Suprapubic skin (tissue), 4 donors: ENCODE measurements at places on chromosomes 7 and 10. TPM values are rescaled to one million over a fixed set of nuclear protein-coding genes. Genes with fewer than 3 reads are reported as not detected.

DNA sequence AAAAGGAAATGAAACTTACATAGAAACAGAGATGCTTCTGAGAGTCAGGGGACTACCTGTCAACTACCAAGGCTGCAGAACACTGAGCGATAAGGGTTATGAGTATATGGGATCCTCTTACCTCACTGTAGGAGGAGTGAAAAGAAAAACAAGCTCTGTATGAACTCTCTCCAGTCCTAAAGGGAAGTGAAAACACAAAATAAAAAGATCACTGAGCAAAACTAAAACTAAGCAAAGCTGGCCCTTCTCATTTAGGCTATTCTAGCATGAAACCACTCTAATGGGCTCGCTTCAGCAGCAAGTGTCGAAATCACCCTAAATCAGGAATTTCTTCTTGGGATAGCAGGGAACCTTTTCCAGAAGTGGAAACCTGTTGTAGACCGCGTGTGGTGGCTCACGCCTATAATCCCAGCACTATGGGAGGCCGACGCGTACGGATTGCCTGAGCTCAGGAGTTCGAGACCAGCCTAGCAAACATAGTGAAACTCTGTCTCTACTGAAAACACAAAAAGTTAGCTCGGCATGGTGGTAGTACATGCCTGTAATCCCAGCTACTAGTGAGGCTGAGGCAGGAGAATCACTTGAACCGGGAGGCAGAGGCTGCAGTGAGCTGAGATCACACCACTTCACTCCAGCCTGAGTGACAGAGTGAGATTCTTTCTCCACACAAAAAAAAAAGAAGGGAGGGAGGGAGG lies 27.0 kb downstream of the DCLRE1C start:
- DNase-seq: no peak

DNA sequence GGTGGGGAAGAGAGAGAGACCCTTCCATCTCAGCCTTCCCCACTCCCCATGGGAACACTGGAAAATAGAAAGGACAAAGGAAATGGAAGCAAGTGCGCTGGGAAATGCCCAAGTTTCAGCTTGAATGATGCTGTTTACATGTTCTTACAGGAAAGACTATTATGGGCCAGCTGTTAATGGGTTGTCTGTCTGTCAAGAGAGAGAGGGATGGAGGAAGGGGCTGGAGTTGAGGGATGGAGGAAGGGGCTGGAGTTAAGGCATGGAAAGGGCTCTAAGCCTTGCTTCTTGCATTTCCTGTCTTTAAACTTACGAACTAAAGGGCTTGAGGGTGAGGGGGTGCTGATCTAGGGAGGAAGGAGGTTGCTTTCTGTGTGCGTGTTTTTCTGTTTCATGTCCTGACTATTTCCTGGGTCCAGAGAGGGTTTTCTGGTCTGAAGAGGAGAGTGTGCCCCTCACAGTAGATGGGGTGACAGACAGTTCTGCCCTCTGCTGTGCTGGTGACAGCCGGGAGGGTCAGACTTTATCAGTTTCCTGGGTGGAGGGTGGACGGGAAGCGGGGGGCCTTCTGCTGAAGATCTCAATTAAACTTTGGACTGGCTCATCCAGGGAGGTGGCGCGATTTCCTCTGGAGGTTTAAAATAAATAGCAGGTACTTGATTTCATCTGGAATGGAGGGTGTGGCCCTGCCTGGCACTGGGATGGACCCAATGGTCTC lies 30.5 kb downstream of the GRK5 start:
- no peak for DNase-seq

GRCh38 chr7:50645186-50645585 lies 80.0 kb upstream of the DDC start:
- no peak for DNase-seq

- DNase-seq: no peak
These were observed 116.4 kb downstream of the ITGB8 start for GRCh38 chr7:20447021-20447650.

DNA sequence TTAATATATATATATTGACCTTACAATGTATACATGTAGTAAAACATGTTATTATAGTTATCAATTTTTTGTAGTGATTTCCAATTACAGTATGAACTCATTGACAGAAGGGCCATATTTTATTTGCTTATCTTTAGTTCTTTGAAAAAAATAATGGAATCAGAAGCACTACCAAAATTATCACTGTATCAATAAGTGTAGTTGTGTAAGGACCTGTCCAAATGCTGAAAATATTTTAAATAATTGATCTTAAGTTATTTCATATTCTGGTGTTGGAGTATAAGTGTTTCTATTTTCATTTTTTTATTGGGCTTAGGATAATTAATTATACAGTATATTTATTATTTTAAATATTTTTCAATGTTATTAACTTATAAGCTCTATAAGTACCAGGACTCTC lies 8.5 kb upstream of the DGKB start:
- DNase-seq: no peak

- no peak for DNase-seq
These were observed 21.0 kb upstream of the EPC1 start for GRCh38 chr10:32367793-32368453.

DNA sequence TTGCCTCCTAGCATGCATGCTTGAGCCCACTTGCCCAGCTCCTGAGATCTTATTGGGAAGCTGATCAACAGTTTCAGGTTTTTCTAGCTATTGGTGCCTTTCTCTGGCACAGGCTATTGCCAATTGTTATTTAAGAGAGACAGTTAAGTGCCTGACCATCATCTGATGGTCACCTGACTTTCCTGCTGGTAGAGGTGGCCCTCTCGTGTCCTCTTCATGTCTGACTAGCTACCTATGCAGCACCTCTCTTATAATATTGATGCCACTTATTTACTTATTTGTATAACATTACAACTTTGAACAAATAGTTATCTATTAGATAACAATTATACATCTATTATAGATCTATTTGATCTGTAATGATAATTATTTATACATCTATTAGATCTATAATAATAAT lies 205.9 kb upstream of the SEMA3D start:
- no peak for DNase-seq

DNA sequence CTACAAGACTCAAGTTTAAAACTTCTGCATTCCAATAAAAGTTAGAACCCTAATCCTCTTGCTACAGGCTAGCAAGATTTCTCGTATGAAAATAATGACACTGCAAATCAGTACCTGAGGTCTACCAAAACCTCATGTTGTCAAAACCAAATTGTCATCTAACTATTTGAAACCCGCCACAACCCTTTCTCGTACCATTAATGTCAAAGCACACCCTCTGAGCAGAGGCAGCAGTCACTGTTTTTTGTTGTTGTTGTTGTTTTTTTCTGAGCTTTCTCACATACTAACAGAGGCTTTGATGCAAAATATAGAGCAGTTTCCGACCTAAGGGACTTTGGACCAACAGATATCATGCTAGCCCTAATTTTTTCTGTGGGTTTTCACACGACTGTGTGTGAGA lies 563.9 kb upstream of the C7orf33 start:
- no peak for DNase-seq

- no peak for DNase-seq
These were observed 69.5 kb downstream of the PTPN12 start for GRCh38 chr7:77606562-77606961.

DNA sequence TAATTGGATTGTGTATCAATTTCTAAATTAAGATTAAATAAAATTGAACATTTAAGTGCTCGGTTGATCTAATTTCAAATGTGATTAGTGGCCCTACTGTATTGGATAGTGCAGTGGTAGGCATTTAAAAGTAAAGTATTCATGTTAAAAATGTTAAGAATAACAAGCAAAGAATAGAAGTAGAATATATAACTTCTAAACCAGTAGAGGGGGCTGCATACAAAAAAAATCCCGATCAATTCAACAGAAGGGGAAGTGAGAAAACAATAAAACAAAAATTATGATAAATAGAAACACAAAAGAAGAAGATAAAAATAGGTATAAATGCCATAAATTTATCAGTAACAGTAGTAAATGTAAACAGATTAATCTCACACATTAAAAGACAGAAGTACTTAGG lies 24.9 kb upstream of the WDFY4 start:
- DNase-seq: no peak

GRCh38 chr7:125391921-125392320 lies 462.3 kb upstream of the POT1 start:
- DNase-seq: no peak

DNA sequence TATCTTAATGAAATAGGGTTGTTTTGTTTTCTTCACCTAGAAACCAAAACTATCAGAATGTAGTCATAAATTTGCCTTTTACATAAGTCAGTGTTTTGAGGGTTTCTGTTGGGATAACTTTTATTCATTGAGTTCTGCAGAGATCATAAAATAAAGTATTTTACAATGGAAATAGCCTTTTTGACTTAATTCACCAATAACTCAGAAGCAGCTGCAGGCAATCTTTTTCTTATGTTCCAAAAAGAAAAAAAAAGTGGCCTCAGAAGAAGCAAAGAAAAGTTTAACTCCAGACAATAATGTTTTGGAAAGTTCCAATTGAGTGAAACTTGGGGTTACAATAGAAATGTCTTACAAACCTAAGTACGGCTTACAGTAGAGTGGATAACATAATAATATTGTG lies 491.7 kb upstream of the NRP1 start:
- DNase-seq: no peak

GRCh38 chr10:23826421-23826820 lies 382.5 kb upstream of the KIAA1217 start:
- DNase-seq: no peak

DNA sequence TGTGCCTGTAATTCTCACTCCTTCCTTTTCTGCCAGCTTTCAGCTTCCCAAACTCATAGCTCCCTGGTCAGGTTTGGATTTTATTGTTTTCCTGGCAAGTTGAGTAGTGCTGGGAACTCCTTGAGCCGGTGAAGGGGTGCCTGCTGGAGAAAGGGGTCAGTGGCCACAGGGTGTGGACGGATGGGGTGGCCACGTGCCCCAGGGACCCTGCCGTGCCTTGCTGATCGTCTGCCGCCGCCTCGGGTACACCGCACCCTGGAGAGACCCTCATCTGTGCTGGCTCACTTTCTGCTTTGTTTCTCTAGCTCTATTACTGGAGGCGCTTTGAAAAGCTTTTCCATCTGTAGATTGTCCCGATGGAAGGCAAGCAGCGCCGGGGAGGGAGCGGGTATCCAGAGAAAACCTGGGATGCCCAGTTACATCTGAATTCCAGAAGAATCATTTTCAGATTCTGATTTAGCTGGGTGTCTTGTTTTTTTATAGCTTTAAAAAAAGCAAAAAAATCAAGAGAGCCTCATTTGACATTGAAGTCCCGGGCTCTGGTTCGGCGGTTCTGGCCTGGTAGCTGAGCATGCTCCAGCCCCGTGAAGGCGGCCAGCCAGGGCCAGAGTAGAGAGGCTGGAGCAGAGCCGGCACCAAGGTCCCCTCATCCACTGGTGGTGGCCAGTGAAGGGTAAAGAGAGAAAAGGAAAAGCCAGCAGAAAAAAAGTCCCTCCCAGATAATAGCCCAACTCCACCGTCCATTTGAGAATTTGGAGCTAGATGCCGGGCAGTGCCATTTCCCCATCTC lies 510.9 kb upstream of the FOXK1 start:
- no peak for DNase-seq

Gene SH2D4B
- total RNA-seq: 0.18 TPM

Gene CFAP43
- 0.76 TPM for total RNA-seq

Gene ASB4
- 0.13 TPM for total RNA-seq

Gene GPR26
- not detected for total RNA-seq

Gene SPDYE8
- total RNA-seq: not detected

Gene KAZALD1
- 3.3 TPM for total RNA-seq

Gene CPA2
- total RNA-seq: not detected

Gene CPED1
- total RNA-seq: 5.6 TPM

Gene TMEM196
- not detected for total RNA-seq
